Kidney (tissue), 22 donors: ENCODE measurements at places on chromosomes 16 and 17. TPM values are rescaled to one million over a fixed set of nuclear protein-coding genes. Genes with fewer than 3 reads are reported as not detected.

GRCh38 chr16:65365732-65366715 is 244.2 kb upstream of the CDH11 start:
- DNase-seq = no peak

DNA sequence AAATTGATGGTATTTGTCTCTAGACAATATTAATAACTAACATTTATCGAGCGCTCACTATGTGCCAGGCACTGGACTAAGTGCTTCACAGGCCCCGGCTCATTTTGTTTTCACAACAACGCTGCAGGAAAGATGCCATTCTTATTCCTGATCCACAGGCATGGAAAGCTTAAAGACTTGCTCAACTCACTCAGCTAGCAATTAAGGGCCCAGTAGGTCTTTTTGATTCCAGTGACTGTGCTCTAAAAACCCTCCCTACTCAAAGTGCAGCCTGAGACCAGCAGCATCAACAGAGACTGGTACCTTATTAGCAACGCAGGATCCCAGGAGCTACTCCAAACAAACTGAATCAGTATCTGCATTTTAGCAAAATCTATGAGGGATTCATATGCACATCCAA is 35.3 kb downstream of the CUEDC1 start:
- DNase-seq = no peak

GRCh38 chr17:37827905-37828650 is 83.2 kb upstream of the HNF1B start:
- no peak for DNase-seq

- no peak for DNase-seq
Observed at GRCh38 chr17:6868582-6868981, 37.1 kb upstream of the TEKT1 start.

DNA sequence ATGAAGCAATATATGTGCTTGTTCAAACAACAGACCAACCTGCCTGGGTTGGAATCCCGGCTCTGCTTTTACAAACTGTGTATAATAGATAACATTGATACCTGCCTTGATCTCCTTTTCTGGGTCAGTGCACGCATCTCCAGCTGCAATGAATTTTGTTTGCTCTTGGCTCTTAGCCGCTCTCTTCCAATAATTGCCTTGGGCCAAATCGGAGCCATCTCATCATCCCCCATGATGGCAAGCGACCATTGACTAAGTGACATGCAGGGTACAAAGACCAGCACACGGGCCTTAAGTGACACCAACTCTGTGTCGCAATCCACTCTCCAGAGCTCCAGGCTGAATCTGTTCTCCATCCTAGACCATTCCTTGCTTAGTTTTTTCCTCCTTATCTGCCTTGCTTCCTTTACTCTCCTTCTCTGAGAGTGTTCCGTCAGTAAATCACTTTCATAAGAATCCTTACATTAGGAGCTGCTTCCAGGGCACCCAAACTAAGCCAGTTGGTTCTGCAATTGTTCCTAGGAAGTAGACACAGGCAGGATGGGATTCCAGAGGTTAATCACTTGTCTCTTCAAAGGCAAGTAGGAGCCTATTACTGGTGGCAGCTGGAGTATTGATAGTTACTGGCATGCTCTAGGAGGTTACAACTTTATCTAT is 134.2 kb downstream of the ABCA8 start:
- no peak for DNase-seq

GRCh38 chr16:89606006-89606405 is 7.4 kb upstream of the DPEP1 start:
- DNase-seq = no peak

DNA sequence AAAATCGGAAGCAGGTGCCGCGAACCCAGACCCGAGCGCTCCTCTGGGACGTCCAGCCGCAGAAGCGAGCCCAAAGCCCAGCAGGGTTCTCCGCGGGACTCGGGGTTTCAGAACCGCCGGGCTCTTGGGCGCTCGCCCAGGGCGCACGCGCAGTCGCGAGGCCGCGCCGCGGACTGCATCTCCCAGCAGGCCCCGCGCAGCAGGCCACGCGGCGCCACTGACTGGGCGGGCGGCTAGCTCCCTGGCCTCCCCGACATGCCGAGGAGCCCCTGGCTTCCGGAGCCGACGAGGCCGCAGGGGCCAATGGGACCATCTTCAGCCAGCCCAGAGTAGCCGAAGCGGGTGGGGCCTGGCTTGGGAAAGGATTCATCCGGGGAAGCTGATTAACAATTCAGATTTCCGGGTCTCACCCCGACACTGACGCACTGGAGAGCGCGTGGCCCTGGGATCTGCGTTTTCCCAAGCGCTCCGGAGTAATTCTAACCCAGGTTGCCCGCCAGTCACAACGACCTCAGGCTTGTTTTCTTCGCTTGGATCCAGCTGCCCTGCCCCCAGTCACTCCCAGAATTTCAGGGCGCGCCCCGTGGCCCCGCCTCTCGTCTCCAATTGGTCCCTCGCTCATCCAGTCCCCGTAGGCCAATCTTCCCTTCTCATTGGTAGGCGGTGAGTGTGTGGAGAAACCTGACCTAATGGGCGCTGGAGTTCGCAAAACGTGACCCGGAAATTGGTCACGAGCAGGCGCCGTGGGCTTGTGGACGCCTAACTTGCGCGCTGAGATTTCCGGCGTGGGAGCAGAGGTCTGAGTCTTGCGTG is at the start of gene ZNF263:
Gene ZNF263, plus strand, starts transcription at position 762 of the 813 bp plus-strand sequence. CDS start 328 bp downstream, outside the sequence.
- peak; percentile 98 for DNase-seq

GRCh38 chr16:26108836-26109505 is 417.2 kb downstream of the HS3ST4 start:
- DNase-seq = no peak

DNA sequence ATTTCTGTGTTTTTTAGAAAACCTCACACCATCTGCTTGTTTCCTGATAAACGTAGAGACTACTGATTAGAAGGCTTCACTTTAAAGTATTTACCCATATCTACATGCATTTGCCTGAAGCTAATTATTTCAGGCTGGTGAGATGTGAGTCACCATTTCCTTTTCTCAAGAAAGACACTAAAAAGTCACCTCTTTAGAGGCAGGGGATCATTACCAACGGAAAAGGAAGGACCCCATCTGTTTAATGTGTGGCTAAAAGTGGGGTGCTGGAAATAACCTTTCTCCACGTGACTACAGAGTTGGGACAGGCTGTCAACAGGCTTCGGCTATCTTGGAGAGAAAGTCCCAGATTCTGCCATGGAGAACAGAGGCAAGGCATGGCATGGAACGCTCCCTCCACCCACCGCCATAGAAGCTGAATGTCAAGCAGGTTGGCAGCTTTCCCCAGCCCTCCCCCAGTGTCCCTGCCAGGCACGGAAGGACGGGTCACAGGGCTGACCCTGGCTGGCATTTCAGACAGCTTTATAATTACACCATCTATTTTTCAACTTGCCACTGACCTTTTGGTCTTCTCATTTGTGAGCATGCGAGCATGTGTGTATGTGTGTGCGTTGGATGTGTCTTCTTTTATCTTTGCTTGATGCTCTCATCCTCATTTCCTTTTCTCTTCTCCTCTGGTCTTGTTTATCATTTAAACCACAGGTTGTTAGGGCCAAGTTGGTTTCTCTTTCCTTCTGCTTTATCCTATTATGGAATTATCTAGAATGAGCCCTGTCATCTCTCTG is 157.0 kb downstream of the CPPED1 start:
- DNase-seq = no peak

- DNase-seq = no peak
Observed at GRCh38 chr17:41434005-41434404, 6.8 kb downstream of the KRT38 start.

DNA sequence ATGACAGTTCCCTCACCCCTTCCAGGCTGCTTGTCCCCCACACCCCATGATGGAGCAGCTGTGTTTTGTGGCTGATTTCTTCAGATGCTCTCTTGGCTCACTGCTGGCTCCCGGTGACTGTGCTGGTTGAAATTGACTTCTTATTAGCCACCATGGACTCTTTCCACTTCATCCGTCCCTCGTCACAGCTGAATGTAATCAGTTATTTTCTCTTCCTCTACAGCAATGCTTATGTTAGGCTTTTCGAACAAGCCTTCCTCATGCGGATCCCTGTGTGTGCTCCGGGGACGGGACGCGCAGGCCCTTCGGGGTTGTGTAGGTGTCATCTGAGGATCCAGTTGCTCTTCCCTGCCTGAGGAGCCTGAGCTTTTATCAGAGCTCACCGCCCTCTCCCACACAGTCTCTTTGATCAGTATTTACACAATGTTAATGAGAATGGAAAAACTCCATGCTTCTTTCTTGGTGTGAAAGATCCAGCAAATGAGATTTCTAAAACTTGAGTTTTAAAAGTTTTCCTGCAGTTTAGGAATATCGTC is 87.5 kb downstream of the RPTOR start:
- no peak for DNase-seq

- no peak for DNase-seq
Observed at GRCh38 chr17:79746889-79747507, 16.3 kb downstream of the ENPP7 start.

- no peak for DNase-seq
Observed at GRCh38 chr16:88377961-88378360, 4.8 kb upstream of the ZNF469 start.

- no peak for DNase-seq
Observed at GRCh38 chr16:35399133-35399532, 1939.7 kb downstream of the TP53TG3F start.

- DNase-seq = no peak
Observed at GRCh38 chr16:56415875-56416274, 9.5 kb downstream of the AMFR start.

DNA sequence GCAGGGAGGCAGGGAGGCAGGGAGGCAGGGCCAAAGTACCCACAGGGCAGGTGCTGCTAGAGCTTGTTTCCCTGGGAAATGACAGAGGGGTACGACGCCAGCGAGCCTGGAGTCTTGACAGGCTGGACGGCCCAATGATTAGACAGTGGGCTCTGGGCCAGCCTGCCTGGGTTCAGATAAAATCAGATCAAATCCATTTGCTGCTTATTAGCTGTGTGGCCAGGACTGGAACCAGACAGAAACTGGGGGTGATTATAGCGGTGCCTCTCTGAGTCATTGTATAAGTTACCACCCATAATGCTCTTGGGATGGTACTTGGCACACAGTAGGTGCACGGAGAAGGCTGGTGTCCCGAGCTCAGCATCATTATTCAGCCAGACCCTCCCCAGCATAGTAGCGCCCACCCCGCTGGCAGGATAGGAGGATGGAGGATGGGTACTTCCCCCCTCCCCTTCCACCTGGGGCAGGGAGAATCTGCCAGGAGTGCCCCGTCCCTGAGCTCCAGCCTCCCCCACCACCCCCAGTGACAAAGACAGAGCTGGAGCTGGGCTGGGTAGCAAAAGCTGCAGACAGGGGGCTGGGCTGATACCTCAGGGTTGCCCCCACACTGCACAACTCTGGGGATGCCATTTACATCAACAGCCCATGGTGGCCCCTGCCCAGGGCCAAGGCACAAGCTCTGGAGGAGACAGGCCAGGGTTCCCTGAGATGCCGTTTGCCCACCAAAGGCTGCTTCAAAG is 77.6 kb upstream of the TNRC6C start:
- DNase-seq = peak; percentile 69

GRCh38 chr16:9134306-9134705 is 42.9 kb downstream of the HAPSTR1 start:
- peak; percentile 32 for DNase-seq

- no peak for DNase-seq
Observed at GRCh38 chr17:29713626-29714025, 90.9 kb upstream of the CORO6 start.

GRCh38 chr17:63917646-63918045 is 993 bp downstream of the GH1 start:
- DNase-seq = no peak

- no peak for DNase-seq
Observed at GRCh38 chr17:69067274-69068047, 6.7 kb upstream of the ABCA9 start.

DNA sequence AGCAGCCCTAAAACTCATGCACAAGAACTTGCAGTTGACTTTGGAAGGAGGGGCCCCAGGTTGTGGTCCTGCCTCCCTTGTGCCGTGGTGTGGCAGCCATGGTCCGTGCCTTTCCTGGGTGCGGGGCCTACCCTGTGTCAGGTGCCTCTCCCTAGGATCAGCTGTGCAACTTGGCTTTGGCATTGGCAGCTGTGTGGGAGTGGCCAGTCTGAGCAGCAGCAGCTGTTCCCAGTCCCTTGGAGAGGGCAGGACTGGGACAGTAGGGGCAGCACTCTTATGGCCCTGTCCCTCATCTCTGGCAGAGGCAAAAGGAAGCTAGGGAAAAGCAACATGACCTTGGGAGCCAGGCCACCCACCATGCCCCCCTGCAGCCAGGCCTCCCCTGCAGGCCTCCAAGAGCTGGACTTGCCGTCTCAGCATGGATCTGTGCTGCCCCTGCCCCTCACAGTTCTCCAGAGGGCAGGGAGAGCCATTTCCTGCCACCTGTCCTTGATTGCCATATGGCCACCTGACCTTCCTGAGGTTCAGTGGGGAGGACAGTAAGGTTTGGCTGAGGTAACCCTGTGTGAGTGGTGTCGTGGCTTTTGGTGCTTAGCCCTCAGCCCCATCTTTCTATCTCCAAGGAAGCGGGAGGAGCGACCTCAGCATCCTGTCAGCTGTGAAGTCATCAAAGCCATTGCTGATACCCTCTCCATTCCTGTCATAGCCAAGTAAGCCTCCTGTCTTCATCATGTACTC is 15.5 kb upstream of the NFATC3 start:
- DNase-seq = peak; percentile 47

GRCh38 chr17:8870406-8871040 is 3.0 kb upstream of the PIK3R6 start:
- no peak for DNase-seq

DNA sequence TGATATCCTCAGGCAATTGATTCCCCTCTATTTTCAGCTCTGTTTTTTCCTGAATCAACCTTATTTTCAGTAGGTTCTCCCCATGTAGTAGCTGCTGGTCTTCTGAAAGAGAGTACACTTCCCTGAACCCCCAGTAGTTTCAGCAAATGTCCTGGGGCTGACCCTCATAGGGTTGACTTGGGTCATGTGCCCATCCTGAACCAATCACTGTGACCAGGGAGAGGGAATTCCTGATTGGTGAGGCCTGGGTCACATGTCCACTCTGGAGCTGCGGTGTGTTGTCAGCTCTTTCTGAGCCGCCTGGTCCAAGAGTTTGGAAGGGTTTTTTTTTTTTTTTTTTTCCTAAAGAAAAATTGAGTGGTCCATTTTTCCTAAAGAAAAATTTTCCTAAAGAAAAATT is 8.3 kb upstream of the ZKSCAN2 start:
- no peak for DNase-seq

The CCL7 gene
- polyA plus RNA-seq = not detected

The C1QL1 gene
- 25.4 TPM for polyA plus RNA-seq

The PIK3R6 gene
- 0.17 TPM for polyA plus RNA-seq

The SLC38A10 gene
- polyA plus RNA-seq = 72.7 TPM

The KRTAP4-5 gene
- polyA plus RNA-seq = not detected

The ZNF469 gene
- 0.09 TPM for polyA plus RNA-seq

The PPP1R1B gene
- 22.9 TPM for polyA plus RNA-seq

The TK1 gene
- polyA plus RNA-seq = 9.3 TPM

The RPRML gene
- polyA plus RNA-seq = not detected

The OTOA gene
- 0.39 TPM for polyA plus RNA-seq

The ZNF19 gene
- polyA plus RNA-seq = 5.9 TPM

The TOM1L1 gene
- polyA plus RNA-seq = 57.7 TPM

The PIGS gene
- polyA plus RNA-seq = 60.6 TPM

The KRT222 gene
- polyA plus RNA-seq = 1.2 TPM

The ADAD2 gene
- 0.80 TPM for polyA plus RNA-seq

The TTC19 gene
- polyA plus RNA-seq = 42.0 TPM

The IRF8 gene
- polyA plus RNA-seq = 2.9 TPM

The NPIPA2 gene
- not detected for polyA plus RNA-seq

The SPSB3 gene
- 55.1 TPM for polyA plus RNA-seq

The MT1H gene
- polyA plus RNA-seq = 606 TPM
